ENCODE measurements at places on chromosomes 6 and 20.

GRCh38 chr20:37274851-37275524 is 13.4 kb upstream of the GHRH start:
- no peak for DNase-seq

- DNase-seq = no peak
These were observed 104.2 kb downstream of the AGPAT4 start for GRCh38 chr6:161169696-161170095.

DNA sequence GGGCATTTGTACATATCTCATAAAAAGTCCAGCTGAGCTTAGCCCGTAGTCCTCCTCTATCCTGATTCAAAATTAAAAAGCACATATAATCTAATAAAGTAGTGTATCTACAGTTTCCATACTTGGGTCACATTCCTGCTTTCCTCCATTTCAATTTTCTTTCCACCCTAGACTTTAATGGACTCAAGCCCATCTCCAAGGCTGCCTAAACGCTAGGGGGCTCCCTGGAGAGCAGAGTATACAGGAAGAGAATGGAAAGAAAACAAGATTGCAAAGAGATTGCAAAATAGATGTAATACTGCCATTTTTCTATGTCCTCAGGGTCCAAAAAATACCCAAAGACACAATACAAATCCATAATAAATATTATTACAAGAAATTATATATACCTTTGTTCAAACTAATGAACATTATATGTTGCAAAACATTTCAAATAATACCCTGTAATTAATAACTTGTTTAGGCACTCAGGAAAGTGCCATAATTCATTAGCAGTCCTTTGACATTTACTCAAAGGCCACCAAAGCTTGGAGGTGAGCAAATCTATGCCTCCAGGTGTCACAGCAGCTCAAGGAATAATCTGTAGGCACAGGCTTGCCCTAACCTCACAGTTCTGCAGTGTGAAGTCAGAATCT is 2.4 kb upstream of the MCM3 start:
- no peak for DNase-seq

DNA sequence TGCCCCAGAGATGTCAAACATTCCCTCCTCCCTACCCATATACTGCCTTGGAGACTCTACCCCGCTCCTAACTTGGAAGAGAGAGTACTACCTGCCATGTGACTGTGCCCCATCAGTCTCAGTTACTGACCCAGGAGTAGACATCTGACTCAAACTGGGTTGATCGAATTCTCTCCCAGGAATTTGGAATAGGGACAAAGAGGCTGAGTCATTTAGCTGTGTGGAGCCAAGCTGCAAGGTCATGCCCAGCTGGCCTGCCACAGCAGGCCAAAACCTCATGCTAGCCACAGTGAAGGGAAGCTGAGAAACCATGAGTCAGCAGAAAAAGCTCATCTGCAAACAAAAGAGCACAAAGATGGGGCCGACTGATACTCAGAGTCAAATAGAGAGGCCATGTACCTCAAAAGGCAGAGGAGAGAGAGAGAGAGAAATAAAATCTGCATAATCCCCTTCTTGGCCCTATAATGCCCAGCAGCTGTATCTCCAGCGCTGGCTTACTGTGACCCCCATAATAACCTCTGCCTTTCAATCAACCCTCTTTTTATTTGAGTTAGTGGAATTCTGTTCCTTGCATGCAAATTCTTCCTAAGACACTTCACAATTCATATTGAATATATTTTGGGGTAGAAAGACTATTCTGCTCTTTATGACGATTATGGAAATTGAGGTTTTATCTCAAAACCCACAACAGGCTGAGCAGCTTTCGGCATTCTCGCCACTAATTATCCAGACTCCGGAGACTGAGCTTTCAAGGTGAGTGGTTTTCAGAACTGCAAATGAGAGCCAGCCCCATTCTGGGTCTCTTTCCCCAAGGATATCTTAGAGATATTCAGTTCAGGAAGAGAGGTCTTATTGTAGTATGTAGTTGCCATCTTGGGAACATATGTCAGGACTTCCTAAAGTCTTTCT is 21.4 kb upstream of the AKIRIN2 start:
- DNase-seq = no peak

- no peak for DNase-seq
These were observed 931.1 kb downstream of the C6orf118 start for GRCh38 chr6:164378330-164378729.

GRCh38 chr6:99467509-99468106 is 42.5 kb upstream of the PNISR start:
- no peak for DNase-seq

GRCh38 chr6:154071236-154071635 is 32.2 kb downstream of the OPRM1 start:
- no peak for DNase-seq

DNA sequence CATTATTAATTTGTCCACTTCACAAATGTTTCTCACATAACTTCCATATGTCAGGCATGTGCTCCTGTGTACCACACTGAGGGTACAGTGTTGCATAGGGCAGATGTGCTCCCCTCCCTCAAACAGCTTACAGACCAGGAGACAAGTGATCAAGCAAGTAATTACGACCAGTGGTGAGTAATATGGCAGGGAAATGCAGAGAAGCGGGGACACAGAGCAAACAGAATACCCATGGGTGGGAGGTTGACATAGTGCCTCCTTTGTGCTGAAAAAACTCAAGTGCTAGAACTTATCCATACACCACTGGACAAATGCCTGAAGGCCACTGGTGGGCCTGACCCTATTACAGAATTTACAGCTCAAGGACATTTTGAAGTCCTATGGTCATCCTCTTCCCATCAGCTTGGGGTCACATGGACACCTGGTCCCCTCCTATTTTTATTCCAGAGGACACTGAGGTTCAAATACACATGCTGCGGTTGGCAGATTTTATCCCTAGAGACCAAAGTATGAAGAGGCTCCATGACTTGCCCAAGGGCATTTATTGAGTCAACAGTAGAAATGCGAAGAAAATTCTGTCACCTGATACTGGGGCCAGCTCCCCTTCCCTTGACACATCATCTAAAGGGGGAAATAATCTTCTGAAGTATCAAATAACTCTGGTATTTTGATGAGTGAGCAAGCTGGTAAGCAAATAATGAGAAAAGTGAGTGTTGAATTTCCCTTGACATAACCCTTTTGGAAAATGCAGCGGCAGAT is 116.6 kb downstream of the QRSL1 start:
- no peak for DNase-seq

- DNase-seq = no peak
These were observed 41.5 kb upstream of the SRF start for GRCh38 chr6:43129434-43130194.

GRCh38 chr6:133761706-133762105 is 127.2 kb upstream of the TCF21 start:
- no peak for DNase-seq

DNA sequence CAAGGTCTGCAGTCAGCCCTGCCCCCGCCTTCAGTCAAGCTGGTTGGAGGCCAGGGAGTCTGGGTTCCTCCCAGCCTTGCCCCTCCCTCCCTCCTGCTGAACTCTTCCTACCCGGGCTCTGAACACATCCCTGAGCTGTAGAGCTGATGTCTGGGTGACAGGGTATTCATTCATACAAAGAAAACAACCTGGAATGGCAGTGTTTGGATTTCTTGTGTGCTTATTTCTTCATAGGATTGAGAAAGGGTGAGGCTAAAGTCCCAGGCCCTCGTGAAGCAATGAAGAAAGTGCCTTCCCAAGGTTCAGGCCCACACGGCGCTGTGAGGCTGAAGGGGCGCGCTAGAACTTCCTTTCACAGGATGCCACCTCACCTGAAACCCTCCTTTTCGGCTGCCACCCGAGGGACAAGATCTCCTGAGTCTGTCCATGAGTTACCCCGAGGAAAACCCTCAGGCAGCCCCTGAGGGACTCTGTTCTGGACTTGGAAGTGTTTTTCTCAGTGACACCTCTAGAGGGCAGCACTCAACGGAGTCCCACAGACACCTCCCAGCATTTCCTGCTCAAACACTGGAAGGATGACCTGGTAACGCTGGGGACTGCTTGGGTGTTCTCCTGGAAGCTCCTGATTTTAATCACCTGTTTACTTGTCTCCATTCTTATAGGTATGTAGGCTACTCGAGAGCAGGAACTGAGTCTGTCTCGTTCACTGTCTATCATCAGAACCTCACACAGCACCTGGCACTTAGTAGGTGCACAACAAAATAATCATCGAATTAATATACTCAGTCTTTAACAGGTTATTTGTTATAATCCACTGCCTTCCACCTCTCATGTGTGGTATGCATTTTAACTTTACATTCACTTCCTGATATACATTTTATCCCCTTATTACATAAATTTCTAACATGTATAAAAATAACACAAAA is 11.8 kb upstream of the GSTA1 start:
- no peak for DNase-seq

All from stimulated activated CD8-positive, alpha-beta memory T cell treated with anti-CD3 and anti-CD28 coated beads, Interleukin-4, amount 100 ng/mL, for 4 hours (primary cell).